NCI-H1694 treated with DMSO at 0.1 percent for 48 hours (cell line): ENCODE measurements at places on chromosomes 2 and 18.
A peak's percentile ranks its signal among the peaks of the same experiment; 100 is the strongest.

- no peak for DNase-seq
Observed at GRCh38 chr2:102376052-102376591, 20.5 kb downstream of the IL18R1 start.

DNA sequence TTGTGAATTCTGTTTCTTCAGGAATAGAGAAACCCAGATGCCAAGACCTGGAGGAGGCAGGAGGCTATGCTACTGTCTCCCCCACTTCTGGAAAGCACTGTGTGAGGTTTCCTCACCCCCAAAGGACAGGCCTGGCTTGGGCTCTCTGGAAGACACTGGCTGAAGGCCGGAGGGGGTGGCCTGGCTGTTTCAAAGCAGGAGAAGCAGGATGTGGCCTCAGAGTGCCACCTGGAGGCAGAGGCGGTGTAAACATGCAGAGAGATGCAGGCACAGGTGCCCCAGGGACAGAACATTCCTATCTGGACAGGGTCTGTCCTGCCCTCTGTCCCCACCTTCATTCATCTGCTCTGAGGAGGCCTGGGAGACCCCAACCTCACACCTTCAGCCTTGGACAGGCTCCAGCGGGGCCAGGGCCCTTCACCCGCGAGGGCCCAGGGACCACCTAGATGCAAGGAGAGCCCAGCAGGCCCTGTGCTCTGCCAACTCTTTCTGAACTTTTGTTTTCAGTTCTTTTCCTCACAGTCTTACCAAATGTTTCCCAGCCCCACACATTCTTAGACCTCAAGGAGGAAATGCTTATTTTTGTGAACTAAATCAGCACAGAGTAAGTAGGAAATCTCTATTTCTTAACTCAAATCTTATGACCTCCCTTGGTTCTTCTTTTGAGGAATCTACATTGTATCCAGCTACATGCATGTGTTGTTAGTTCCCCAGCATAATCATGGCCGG lies 79.2 kb downstream of the LONRF2 start:
- DNase-seq, result peak; percentile 45

DNA sequence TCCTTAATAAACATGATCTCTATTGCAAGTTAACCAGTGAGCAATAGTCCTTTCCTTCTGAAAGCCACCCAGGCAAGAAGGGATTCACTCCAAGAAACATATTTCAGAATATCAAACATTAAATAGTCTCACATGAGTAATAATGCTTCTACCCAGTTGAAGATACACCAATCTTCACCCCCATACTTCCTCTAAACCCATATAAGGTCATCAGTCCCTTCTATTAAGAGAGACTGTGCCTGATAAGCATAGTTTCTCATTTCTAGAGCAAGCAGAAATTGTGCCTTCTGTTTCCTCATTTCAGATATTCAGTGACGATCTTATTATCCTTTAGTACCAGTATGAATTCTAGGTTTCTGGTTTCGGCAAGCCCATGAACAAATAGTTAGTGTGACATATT lies 64.6 kb downstream of the DSEL start:
- no peak for DNase-seq

GRCh38 chr2:235740821-235741220 lies 247.0 kb downstream of the AGAP1 start:
- DNase-seq, result peak; percentile 32

- no peak for DNase-seq
Observed at GRCh38 chr2:62410015-62410453, 96.0 kb downstream of the TMEM17 start.

GRCh38 chr2:17030047-17030446 lies 364.4 kb upstream of the CYRIA start:
- DNase-seq, result no peak

DNA sequence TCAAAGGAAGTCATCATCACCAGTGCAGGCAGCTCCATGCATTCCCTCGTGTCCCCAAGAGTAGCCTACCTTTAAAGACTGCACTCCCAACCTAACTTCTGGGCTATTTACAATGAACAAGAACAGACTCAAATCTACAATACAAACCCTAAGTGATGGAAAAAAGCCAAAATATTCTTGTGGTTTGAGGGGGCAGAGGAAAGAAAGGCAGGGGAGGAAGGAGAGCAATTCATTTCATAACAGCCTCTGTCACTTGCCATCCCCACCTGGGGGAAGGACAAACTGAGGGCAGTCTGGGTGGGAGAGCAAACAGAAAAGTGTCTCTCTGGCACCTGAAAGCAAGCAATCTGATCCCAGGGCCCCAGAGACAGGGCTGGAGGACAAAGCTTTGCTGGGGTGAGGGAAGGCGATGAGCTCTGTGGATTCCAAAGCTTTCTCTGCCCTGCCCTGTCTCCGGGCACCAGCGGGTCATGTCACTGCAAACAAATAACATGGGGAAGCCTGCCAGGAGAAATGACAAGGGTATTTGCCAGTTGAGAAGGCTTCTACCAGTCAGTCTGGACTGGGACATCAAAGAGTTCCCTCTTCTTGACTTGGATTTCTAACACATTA lies 528.0 kb upstream of the TNP1 start:
- DNase-seq, result no peak

GRCh38 chr2:3242747-3243369 lies 134.8 kb downstream of the EIPR1 start:
- DNase-seq, result no peak

GRCh38 chr2:140639628-140640027 lies 1491.2 kb downstream of the LRP1B start:
- no peak for DNase-seq
